ENCODE measurements at places on chromosomes 1 and 21.

- no peak for DNase-seq
Measured at GRCh38 chr1:163173121-163173520, 29.6 kb downstream of the RGS5 start.

DNA sequence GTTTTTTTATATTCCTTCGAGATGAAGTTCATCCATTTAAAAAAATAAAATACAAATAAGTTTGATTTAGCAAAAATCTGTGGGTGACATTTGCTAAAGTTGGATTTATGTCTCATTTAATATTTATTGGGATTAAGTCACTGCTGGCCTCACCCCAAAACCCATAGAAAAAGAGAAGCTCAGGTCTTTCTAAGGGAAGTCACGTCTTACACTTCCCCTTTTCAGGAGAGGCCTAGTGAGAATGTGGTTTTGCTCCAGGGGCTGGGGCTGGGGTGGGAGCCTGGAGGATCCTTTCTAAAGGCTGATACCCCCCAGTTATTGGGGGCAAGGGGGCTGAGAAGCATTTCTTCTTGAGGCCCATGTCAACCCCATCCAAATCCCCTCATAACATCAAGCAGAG, 300.3 kb downstream of the DSCAM start:
- peak; percentile 57 for DNase-seq

DNA sequence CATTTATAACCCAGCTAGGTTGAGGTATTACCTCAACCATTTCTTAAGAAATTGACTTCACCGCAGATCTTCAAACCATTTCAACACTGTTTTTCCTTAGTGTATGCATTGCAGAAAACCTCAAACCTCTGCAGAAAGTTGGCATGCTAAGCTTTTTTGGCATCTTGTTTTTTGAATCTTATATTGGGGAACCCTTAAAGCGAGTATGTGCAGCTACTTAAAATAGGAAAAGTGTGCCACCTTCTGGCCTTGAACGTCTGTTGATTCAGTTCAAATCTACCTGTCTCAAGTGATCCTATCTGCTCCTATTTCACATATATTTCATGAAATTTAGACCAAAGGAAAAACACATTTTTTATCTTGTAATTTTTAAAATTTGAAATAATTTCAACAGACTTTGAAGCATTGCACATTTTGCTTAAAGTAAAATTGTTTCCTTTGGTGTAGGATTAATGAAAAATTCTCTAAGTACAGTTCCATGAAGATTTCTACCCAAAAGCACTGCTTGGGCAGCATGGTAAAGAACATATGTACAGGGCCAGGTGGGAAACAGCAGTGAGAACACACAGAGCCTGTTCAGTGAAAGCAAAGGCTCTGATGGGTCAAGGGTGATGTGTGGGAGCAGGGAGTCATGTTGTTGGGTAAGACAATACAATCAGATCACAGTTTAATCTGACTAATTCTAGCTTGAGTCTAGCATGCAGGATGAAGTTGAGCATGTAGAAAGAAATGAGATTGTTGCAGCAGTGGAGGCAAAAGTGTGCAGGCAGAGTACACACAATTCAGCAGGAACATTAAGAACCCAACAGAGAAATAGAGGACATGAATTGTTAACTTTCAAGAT, 17.2 kb downstream of the HENMT1 start:
- DNase-seq = peak; percentile 81

DNA sequence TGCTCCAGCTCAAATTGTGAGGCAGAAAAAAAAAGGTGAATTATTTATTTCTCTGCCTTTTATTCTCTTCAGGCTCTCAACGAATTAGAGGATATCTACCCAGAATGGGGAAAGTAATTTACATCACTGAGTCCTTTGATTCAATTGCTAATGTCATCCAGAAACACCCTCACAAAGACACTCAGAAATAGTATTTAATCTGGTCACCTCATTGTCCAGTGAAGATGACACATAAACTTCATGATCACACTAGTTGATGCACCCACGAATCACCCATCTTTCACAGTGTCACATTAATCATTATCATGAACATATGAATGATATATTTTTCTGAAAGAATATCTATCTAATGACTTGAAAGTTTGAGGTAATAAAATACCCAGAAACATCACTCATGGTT, 868.5 kb downstream of the BRINP3 start:
- no peak for DNase-seq

DNA sequence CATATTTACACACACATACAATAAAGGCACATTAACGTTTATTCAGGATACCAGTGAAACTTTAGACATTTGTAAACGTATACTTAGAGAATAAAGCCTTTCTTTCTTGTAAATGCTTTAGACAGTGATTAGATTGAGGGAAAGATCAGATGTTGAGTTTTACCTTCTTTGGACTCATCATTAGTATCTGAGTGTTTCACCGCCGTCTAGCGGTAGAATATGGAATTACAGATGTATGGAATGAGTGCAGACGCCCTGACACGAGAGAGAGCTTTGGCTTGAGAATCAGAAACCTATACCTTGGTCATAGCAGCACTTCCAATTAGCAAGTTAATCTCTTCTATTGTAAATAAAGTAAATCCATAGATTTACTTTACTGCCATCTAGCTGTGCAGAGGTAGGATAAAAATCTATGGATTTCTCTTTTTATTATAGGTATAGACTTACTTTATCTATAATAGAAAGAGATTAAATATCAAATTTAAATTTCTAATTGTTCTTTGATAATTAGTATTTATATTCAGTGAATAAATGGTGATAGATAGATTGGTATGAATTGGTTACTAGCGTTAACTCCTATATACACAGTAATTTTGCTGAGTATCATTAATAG, 12.6 kb downstream of the FLG2 start:
- peak; percentile 36 for DNase-seq

DNA sequence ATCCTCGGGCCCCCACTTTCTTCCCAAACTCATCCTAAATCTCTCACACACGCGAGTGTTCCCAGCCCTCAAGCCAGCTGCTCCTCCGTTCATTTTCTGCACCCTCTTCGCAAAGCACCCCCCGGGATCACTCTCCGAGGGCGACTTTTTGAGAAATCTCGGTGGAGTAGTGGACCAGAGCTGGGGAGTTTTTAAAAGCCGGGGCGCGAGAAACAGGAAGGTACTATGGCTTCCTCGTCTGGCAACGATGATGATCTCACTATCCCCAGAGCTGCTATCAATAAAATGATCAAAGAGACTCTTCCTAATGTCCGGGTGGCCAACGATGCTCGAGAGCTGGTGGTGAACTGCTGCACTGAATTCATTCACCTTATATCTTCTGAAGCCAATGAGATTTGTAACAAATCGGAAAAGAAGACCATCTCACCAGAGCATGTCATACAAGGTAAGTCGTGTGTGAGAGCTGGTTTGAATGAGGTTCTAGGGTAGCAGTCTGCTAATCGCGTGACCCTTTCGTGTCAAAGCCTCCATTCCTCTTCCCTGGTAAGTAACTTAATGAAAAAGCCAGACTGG, 800 bp downstream of the DR1 start:
- DNase-seq = peak; percentile 54

DNA sequence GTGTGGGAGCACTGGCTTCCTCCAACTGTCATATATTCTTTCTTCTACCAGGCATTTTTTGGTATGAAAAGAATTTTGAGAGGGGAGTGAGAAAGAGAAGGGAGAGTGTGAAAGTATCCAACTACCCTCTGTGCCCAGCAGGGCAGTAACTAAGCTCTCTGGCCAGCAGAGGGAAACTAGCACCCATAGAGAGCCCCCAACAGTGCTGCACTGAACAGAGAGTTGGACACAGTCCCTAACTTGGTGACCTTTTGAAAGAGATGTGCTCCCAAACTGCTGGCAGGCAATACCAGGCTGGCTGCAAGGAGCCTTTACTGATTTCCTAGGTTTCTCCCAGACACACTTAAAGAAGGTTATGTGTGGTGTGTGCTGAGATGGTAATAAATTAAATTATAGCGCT, 118.8 kb upstream of the PBX1 start:
- DNase-seq = peak; percentile 46

DNA sequence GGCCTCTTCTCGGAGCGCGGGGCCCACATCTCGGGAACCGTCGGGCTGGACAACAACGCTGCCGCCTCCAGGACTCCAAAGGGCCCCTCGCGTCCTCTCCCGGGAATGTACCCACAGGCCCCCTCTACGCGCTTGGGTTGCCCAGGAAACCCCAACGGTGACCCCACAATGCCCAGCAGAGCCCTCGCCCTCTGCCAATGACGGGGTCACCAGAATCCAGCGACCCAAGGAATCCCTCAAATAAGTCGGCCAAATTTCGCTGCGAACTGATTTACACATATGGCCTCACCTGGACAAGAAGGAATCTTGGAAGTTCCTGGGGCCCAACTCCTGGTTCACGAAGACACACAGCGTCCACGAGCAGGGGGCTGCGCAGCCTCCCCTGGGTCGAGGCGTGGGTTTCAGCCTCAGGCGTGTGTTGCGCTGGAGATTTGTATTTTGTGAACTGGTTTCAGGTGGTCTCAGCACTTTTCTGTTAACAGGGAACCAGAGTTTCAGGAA, 78.1 kb downstream of the DESI2 start:
- DNase-seq = no peak

DNA sequence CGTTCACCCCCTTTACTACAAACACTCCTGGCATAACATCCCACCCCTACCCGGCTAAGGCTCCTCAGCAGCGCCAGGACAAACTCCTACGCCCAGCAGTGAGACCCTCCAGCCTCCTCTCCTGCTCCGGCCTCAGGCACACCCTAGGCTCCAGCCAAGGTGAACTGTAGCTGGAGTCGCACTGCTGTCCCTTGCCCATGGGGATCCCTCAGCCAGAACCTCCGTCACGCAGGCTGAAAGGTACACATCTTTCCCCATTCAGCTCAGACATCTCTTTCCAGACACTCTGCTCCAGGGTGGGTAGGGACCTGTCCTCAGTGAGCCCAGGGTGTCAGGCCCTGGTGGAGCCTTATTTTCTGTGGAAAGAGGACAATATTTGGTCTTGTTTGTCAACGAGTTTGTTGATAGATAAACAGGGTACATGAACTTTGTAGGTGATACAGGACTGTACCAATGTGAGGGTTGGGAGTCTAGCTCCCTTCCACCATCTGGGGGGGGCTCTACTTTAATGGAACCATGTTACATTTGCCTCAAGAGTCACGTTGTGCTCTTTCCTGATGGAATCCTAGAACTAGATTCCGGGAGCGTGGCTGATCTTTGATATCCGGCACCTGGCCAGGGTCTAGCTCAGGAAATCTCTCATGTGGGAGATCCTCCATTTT, 56.5 kb upstream of the SSBP3 start:
- DNase-seq = no peak

DNA sequence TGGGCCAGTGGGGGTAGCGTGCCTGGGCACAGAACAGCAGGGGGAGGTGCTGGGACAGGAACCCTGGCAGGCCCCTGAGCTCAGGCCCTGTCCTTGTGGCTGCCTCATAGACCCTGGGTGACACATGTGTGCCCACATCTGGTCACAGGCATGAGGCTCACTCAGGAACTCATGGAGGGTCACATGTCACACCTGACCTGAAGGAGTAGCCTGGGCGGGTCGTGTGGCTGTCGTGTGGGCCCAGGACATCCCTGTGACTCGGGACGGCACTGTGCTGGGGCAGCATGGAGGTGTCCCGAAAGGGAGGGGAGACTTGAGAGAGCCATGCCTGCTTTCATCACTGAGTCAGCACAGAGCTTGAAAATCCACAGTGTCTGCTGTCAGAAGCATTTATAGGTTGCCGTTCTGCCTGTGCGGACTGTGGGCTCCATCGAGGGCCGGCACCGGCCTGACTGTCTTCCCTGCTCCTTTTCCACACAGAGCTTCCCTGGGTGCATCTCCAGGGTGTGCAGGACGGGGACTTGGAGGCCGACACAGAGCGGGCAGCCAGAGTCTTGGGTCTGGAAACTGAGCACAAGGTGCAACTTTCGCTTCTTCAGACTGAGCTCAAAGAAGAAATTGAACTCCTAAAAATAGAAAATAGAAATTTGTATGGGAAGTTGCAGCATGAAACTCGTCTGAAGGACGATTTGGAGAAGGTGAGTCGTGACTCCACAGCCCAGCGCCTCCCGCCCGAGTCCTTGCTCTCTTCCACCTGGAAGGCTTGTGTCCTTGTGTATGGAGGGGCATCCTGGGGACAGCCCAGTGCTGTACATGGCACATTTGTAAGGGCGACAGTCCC, 32.8 kb downstream of the PCNT start:
- no peak for DNase-seq

DNA sequence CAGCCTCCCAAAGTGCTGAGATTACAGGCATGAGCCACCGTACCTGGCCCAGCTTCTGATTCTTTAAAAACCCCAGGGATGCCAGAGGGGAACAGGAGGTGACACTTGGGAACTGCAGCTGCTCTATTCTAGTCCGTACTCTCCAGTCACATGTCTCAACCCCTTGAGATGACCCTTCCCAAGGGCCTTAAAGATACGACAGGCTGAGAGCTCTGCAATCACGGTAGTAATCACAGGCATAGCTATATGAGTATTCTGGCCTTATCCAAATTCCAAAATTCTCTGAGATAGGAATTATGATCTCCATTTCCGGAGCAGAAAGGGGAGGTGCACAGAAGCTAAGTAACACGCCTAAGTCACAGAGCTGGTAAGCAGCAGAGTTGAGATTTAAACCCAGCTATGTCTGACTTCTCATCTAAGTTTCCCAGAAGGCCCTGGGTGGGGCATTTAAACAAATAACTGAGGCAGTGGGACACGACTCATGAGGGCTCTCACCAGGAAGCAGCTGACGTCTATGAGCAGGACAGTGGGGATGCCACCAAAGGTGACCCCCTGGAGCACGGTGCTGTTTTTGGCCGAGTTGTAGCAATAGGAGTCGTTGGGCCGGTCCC, 5.2 kb downstream of the TMEM63A start:
- DNase-seq = no peak

GRCh38 chr1:61081686-61082310, 563 bp upstream of the NFIA start:
- peak; percentile 87 for DNase-seq

DNA sequence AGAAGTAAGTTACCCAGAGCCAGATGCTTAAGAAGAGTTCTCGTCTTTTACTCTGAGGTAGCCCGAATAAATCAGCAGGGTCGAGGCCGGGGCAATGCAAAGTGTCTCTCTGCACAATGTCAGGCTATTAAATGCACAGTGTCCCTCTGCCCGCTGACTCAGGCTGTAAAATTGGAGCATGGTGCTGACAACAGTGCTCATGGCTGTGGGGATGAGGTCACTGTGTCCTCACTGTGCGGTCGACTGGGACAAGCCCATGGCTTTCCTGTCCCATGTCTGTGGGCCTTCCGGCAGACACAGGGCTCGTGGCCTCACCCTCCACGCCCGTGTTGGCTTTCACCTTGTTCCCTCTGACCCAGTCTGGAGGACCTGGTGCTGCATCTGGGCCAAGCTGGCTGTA, 14.6 kb upstream of the SLC2A1 start:
- DNase-seq = no peak
